ENCODE measurements at places on chromosomes 11 and 22.
A peak's percentile ranks its signal among the peaks of the same experiment; 100 is the strongest.

DNA sequence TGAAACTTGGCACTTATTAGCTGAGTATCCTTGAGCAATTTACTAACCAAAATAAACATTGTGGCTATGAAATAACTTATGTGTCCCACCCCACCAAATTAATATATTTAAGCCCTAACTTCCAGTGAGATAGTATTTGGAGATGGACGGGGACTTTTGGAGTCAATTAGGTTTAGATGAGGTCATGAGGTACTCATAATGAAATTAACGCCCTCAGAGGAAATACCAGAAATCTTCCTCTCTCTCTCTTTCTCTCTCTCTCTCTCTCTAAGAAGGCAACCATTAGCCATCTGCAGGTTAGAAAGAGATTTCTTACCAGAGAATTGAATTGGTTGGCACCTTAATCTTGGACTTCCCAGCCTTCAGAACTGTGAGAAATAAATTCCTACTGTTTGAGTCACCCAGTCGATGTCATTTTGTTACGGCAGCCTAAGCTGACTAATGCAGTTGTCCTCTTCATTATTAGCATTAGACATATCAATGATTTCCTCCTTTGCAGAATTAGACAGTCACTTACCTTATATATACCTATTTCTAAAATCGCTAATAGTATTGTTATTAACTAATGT, 1284.0 kb downstream of the FAM181B start:
- DNase-seq: no peak

- no peak for DNase-seq
Observed at GRCh38 chr11:106021181-106021966, 666 bp downstream of the MSANTD4 start.

DNA sequence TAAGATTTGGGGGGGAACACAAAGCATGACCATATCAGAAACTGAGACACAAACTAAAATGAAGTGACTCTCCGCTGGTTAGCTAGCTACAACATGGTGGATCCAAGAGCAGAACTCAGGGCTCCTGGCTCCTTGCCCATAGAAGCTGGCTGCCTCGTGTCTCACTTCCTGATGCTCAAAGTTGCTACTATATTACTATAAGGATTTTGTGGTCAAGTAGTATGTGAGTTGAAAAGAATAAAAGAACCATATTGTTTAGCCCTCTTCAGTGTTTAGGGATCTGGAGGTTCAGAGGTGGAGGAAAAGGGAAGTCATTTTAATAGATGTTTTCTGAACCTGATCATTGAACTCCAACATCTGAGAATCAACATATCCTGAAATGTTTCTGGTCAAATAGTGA, 16.9 kb upstream of the SIK2 start:
- no peak for DNase-seq

- no peak for DNase-seq
Observed at GRCh38 chr11:107609400-107610218, 18.7 kb downstream of the ELMOD1 start.

GRCh38 chr11:8834379-8834778, 76.6 kb upstream of the AKIP1 start:
- DNase-seq: no peak

- no peak for DNase-seq
Observed at GRCh38 chr11:132576706-132577105, 955.6 kb downstream of the OPCML start.

DNA sequence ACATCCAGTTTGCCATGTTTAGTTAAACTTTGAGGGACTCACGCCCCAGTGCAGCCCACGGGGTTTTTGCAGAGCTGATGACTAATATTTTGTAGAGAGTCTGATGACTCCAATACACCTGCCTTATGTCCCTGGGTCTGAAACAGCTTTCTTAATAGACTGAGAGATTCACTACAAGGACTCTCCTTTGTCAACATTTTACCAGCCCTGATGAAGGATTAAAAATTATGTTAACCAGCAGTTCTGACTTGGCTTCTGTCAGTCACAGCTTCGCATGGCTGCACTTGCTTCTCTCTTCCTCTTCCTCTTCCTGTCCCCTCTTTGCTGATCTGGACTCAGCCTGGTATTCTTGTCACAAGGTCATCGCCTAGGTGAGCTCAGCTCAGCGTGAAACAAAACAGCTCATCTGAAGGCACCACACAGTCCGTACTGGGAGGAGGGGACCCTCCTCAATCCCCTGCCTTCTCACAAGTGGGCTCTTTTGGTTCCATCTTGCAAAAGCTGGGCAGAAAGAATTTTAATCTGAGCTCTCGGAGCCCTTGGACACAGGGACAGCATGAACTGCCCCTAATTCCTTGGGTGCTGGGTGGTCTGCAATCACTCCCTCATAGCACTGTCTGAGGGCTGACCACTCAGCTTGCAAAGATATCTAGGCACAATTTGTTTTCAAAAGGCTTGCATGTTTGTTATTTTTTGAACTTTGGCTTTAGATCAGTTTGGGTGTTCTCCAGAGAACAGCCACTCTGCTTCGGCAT, 38.1 kb upstream of the POU2AF1 start:
- DNase-seq: peak; percentile 25

GRCh38 chr11:44755556-44756523, 29.1 kb downstream of the TSPAN18 start:
- DNase-seq: no peak

- DNase-seq: no peak
Observed at GRCh38 chr11:2922655-2923054, 6.6 kb downstream of the PHLDA2 start.

GRCh38 chr11:35151683-35152280, 12.8 kb downstream of the CD44 start:
- no peak for DNase-seq

DNA sequence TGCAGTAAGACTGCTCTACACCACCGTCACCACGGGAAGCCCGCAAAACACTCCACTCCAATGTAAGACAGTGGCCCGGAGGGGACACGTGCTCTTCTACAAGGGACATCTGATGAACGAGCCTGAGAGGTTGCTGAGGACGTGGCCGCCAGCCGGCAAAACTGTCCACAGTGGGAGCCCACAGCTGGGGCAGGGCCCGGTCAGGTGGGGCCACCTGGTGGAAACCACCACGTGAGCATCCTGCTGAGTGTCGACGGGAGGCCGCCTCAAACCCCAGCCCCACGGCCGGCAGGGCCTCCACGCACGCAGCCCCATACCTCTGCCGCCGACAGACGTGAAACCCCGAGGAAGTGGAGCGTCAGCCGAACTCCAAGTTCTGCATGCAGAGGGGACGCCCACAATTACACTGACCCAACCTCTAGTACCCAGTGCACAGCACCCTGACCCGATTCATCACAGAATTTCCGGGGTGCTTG, 42.6 kb downstream of the BRD1 start:
- DNase-seq: no peak

GRCh38 chr11:3685923-3686322, 14.7 kb upstream of the CHRNA10 start:
- DNase-seq: no peak

- DNase-seq: no peak
Observed at GRCh38 chr11:416757-417621, 2.2 kb upstream of the SIGIRR start.

DNA sequence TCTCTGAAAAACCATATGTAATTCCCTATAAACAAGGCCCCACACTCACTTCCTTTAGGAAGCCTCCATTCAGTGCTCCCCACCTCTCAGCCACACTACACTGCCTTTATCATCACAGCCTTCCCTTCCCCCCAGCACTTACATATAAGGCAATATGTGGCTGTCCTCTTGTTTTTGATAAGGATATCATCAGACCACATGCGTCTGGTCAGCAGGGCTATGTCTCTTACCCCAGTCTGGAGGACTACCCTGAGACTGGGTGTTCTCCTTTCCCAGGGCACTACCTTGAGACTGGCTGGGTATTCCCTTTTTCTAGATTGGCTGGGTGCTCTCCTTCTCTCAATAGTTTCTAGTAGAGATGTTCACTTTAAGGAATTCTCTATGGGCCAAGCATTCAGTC, 7.8 kb downstream of the KCNE3 start:
- no peak for DNase-seq

GRCh38 chr11:101296896-101297295, 167.3 kb upstream of the PGR start:
- DNase-seq: no peak

- no peak for DNase-seq
Observed at GRCh38 chr11:44876194-44876723, 74.4 kb downstream of the TP53I11 start.

DNA sequence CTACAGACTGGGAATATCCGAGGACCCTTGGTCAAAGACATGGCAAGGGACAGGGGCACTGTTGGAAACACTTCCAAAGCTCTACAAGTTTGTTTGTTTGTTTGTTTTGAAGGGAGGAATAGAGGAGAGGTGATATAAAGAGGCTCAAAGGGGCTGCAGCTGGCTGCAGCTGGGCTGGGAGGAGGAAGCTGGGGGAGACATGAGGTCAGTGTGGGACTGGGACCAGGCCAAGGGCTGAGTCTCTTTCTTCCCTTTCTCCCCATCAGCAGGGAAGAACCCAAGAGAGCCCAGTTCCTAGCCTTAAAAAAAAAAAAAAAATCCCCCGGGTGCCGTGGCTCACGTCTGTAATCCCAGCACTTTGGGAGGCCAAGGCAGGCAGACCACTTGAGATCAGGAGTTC, 5.0 kb downstream of the RHOG start:
- no peak for DNase-seq

DNA sequence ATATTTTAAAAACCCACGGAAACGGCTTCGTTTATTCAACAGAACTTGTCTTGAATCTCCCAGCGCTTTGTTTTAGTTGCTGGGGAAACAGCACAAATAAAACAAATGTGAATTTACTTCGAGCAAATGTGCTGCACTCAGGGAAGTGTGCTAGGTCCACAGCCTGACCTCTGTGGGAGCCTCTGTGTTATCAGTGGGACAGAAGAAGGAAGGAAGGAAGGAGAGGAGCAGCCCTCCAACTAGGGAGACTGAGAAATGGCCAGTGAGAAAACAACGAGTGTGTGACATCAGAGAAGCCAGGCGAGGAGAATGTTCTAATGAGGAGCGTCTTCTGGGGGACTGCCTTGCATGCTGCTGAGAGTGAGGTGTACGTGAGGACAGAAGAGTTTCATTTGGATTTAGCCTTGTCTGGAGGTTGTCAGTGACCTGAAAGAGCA, 42.7 kb downstream of the PPP6R3 start:
- DNase-seq: no peak

- DNase-seq: peak; percentile 42
Observed at GRCh38 chr11:62340269-62340901, 3.1 kb downstream of the ASRGL1 start.

DNA sequence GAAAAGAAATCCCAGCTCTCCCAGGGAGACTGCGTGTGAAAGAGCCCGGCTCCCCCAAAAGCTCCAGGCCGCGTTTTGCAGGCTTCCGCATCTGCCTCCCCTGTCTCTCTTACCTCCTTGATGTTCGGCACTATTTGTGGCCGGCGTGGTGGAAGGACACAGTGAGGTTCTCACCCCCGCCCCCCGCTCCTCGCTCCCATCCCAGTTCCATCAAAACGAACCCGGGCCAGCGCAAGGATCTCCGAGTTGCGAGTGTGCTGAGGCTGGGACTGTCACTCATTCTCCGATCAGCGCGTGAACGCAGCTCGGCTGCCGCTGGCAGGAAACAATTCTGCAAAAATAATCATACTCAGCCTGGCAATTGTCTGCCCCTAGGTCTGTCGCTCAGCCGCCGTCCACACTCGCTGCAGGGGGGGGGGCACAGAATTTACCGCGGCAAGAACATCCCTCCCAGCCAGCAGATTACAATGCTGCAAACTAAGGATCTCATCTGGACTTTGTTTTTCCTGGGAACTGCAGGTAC, at the start of gene NCAM1:
Gene NCAM1 (plus strand): TSS at position 275 of the 523 bp plus-strand sequence.
- DNase-seq: no peak

DNA sequence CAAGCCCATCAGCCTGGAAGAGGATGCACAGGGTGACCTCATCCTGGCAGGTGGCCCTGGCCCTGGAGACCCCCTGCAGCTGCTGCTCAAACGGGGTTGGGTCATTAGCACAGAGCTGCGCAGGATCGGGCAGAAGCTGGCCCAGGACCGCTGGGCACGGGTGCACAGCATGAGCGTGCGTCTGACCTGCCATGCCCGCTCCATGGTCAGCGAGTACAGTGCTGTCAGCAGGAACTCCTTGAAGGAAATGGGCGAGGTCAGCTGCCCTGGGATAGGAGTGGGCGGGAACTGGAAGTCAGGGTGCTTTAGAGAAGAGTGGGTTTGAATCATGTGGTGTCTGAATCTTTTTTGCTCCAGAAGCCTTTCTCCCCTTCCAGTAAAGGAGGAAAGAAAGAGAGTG, 61.1 kb downstream of the INSC start:
- DNase-seq: no peak

DNA sequence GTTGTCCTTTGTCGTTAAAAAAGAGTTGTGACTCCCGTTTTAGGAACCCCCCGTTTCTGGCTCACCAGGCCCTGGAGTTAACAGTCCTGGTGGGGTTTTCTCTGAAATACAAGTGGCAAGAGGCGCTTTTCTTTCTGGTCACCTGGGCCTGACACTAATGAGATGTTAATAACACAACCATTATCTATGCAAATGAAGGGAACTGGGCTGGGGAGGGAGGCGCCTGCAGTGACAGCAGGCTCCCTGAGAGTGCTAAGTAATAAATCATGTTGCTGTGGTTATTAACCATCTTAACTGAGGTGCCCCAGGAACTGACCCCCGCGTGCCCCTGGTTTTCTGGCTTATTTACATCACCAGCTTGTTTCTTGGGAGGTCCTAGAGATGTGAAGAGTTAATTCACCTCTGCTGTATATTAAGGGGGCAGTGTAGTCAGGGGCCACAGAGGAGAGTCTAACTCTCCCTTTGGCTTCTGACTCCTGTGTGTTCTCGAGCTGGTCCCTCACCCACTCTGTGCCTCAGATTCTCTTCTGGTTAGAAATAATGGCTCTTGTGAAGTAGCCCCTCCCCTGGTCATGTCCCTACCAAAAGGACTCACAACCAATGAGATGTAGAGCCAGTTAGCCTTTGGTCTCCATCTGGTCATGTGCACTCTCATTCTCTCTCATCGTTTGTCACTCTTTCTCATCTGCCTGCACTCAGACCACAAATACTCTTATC, 276.6 kb upstream of the CADM1 start:
- DNase-seq: no peak

DNA sequence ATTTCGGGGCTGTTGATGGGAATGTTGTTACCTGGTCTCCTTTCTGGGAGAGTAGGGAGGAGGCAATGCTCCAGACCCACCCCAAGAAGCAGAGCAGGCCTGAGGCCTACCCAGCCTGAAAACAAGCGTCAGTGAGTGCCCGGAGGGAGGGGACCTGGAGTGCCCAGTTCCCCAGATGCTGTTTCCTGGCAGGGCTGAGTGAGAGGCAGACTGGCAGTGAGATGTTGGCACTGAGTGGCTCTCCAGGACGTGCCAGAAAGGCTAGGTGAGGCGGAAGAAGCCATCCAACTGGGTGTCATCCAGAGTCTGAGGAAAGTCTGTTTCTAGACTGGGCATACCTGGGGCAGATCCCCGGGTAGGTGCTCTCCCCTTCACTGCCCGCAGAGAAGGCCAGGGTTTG, 1.3 kb downstream of the POU2F3 start:
- no peak for DNase-seq

- DNase-seq: no peak
Observed at GRCh38 chr11:128686021-128686741, 7.7 kb upstream of the FLI1 start.

- no peak for DNase-seq
Observed at GRCh38 chr11:27349919-27350318, 13.1 kb downstream of the CCDC34 start.

GRCh38 chr11:89516496-89516895, 25.3 kb upstream of the NOX4 start:
- no peak for DNase-seq
